ENCODE measurements at places on chromosomes 2 and 18. TPM values are rescaled to one million over a fixed set of nuclear protein-coding genes. Genes with fewer than 3 reads are reported as not detected.
A peak's percentile ranks its signal among the peaks of the same experiment; 100 is the strongest.

PAIP2B gene
- total RNA-seq: 0.66 TPM

CXCR1 gene
- 0.85 TPM for total RNA-seq

IL1R2 gene
- total RNA-seq: not detected

ALKAL2 gene
- total RNA-seq: 0.79 TPM

CABYR gene
- 6.8 TPM for total RNA-seq

GLI2 gene
- total RNA-seq: 13.1 TPM

CD302 gene
- 20.0 TPM for total RNA-seq

ZC3H6 gene
- total RNA-seq: 9.6 TPM

DNAJB2 gene
- total RNA-seq: 139 TPM

ASTL gene
- total RNA-seq: not detected

ANKRD29 gene
- 0.31 TPM for total RNA-seq

DNA sequence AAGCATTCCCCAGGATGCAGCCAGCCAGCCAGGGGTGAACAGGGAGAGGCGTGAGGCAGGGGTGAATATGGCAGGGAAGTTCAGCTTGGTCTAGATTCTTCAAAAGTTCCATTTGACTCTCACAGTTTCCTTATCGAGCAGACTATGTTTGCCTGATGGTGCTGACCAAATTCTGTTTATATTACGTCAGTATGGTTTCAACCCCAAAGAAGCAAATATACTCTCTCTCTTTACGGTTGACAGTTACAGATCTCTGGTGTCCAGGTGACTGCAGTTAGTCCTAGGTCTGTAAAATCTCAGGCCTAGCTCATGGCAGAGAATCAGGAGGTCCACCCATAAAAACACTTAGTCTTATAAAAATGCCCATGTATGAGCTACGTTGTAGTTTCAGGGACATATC, 38.3 kb upstream of the DNMT3A start:
- ATAC-seq: no peak

GRCh38 chr2:240225131-240225530, 84.7 kb upstream of the OTOS start:
- peak; percentile 9 for ATAC-seq

GRCh38 chr2:30770816-30771576, 36.2 kb downstream of the CAPN13 start:
- ATAC-seq: no peak

- ATAC-seq: no peak
Measured at GRCh38 chr18:38790303-38790702, 1224.7 kb upstream of the CELF4 start.

DNA sequence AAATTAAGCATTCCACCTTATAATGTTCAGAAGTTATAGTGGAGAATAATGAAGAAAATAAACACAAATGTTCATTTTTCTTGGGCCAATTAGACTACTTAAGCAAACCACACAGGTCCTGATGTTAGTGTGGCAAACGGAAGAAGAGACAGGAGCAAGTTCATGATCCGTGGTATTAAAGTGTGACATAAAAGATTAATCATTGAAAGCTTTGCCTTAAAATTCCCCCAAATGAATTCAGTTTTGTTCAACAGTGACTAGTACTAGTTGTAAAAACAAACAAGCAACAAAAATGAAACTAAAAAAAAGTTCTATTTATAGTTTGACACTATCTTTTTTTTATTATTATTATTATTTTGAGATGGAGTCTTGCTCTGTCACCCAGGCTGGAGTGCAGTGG, 73.7 kb downstream of the RFTN2 start:
- no peak for ATAC-seq

DNA sequence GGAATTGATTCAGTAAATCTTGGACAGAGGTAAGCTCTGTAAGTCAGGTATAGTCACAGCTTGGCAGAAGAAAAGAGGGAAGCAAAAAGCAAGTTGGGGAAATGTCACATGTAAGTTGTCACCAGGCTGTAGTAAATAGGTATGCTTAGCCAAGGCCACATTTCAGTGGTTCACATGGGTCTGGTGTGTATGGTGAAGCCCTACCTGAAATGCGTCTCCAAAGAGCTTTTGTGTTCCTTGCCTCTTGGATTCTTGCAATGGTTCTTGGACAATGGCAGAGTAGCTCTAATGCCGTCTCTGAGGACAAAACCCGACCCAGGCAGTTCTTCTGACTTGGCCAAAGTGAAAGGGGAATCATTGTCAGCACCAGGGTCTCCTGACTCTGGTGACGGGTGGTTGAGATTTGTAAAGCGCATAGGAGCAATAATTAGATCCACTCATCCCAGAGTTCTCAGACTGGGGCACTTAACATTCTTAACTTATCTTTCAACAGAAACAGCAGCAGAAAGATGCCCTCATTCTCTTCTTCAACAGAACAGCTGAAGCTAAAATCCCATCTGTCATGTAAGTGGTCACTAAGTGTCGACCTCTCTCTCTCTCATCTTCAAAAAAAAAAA, 34.4 kb upstream of the RPL37A start:
- ATAC-seq: no peak

DNA sequence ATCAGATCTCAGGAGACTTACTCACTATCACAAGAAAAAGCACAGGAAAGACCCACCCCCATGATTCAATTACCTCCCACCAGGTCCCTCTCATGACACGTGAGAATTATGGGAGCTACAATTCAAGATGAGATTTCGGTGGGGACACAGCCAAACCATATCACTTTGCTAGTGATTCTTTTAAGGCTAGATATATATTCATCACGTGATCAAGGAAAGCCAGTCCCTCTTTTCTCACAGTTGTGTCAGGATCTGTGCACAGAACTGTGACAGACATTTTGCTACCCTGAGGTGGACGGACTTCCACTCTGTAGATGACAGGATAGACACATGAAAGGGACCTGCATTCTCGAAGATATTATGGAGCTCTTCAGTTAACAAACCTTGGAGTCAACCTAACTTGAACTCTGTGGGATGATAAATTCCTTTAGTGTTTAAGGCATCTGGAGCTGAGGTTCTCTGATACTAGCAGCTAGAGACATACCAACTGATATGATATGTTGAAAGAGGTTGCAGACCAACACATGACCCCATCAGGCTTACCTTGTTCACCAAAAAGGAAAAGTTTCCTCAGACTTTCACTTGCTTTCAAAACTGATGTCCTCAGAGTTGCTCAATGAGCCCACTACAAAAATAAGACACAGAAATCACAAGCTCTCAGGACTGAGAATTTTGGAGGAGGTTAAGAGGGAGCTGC, 66.3 kb upstream of the SCG2 start:
- ATAC-seq: no peak

DNA sequence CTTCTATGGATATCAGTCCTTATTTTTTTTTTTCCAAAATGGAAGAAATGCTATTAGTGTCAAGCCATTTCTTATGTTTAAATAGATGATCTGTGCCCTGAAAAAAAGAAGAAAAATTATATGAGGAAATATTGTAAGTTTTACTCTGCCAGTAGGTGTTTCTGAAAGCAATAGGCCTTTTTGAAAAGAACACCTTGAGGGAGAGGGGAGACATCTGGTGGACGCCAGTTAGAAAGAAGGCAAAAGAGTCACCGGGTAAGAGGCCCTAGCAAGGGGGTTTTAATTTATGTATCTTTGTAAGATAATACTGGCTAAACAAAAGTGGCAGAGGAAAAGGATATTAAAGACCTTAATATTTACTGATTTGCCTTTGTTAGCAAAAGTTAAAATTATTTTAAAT, 56.1 kb downstream of the DYNAP start:
- ATAC-seq: no peak

- no peak for ATAC-seq
Measured at GRCh38 chr2:120134263-120134662, 88.9 kb downstream of the TMEM185B start.

DNA sequence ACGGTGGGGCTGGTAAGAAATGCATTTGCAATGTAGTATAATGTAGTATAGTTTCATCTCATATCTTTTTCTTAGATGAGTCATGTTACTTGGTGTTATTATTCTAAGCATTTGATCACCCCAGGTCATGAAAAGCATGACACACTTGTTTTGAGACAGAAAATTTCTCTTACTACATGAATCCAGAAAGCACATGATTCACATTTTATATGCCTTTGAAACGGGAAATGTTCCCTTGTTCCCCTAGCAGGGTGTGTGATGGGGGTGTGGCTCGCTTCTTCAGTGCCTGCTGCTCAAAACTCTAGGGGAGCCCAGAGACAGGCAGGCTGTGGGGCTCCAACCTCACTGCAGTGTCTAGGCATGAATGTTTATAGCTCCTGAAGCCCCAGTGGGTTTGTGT, 116.0 kb upstream of the RAB27B start:
- ATAC-seq: peak; percentile 35

GRCh38 chr2:242030858-242031257, 161.3 kb downstream of the RTP5 start:
- ATAC-seq: no peak

DNA sequence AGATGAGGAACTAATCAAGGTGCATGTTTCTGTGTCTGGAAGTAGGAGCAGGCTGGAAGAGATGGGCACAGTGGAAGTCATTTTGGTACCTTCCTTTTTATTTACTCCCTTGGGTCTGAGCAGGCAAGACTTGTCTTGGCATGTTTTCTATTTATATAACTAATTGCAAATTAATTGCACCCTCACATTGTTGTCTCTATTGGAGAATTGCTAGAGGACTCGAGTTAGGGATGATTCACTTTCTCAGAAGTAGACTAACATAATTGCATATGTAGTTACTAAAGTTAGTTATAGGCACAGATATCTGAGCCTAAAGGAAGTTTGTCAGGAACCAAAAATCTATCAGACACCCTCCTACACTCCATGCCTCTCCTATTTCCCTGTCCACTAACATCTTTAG, 92.8 kb upstream of the NRP2 start:
- no peak for ATAC-seq

GRCh38 chr2:157377861-157378260, 52.2 kb upstream of the ERMN start:
- ATAC-seq: no peak

- ATAC-seq: peak; percentile 96
Measured at GRCh38 chr18:56235481-56236013, 402.8 kb downstream of the TXNL1 start.

- no peak for ATAC-seq
Measured at GRCh38 chr2:174035117-174035635, 70.0 kb upstream of the SP3 start.

GRCh38 chr2:129763966-129764365, 215.5 kb upstream of the RAB6C start:
- ATAC-seq: no peak

- ATAC-seq: no peak
Measured at GRCh38 chr2:63743170-63743981, 98.3 kb upstream of the UGP2 start.

GRCh38 chr2:47652061-47652690, 130.8 kb upstream of the MSH6 start:
- ATAC-seq: peak; percentile 72

- ATAC-seq: no peak
Measured at GRCh38 chr2:216960671-216961268, 100.9 kb upstream of the TNP1 start.

GRCh38 chr2:49924044-49924817, 769.9 kb upstream of the FSHR start:
- no peak for ATAC-seq

DNA sequence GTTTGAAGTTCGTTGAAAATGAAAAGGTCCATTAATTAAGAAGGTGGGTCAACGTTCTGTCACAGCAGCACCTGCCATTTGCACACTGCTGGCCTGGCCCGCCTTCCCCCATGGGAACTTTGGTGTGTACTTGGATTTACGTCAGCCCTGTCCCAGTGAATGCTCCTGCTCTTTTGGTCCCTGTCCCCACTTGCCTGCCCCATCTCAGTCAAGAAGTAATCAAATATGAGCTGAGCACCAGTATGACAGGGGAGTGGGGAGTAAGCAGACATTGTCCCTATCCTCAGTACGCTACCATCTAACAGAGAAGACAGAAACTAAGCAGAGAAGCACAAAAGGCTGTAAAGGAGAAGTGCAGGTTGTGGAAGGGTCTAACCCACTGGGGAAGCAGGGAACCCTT, 65.1 kb downstream of the SLC4A3 start:
- ATAC-seq: no peak

GRCh38 chr2:131105950-131106801, 1.0 kb downstream of the PLEKHB2 start:
- ATAC-seq: peak; percentile 20

- ATAC-seq: no peak
Measured at GRCh38 chr2:133213651-133214050, 354.6 kb downstream of the NCKAP5 start.

- ATAC-seq: no peak
Measured at GRCh38 chr2:12918835-12919445, 202.2 kb downstream of the TRIB2 start.

- peak; percentile 68 for ATAC-seq
Measured at GRCh38 chr2:134177351-134177931, 76.4 kb upstream of the MGAT5 start.

GRCh38 chr18:3452750-3453539, 3.0 kb downstream of the TGIF1 start:
- ATAC-seq: no peak

GRCh38 chr2:232327105-232328031, 51.2 kb upstream of the ALPP start:
- ATAC-seq: peak; percentile 87

DNA sequence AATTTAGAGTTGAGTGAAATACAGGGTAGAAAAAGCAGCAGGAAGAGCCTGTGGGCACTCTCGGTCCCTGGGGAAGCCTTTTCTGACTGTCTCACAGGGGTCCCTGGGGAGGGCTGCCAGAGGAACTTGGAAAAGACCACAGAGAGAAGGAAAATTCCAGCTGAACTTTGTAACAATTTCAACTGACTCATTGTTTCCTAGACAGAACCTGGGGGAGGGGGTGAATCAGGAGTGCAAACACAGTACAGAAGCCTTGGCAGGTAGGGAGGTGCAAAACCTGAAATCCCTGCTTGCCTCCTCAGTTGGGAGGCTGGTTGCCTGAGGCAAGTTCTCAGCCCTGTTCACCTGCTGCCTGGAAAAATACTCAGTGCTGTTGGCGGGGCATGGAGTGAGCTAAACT, 106.8 kb downstream of the GRB14 start:
- no peak for ATAC-seq

DNA sequence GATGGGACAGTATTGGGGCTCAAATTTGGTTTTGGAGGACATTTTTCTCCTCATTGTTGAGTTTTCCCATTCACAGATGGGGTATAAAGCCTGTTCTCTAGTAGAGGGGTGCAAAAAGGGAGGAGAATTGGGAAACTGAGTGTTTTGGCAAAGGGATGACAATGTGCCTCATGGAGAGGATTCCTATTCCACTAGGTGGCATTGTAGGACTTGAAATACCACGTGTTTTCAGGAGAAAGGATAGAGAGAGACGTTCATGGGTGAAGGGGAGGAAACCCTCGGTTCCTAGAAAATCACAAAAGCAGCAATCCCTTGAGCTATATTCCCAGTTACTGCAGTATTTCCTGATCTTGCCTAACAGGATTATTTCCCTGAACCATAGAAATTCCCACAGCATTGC, 113.7 kb upstream of the SRD5A2 start:
- ATAC-seq: no peak

- ATAC-seq: no peak
Measured at GRCh38 chr18:25005541-25006403, 346.2 kb downstream of the ZNF521 start.
